Mesenchymal stem cell (in vitro differentiated cells and primary cell): ENCODE measurements at places on chromosomes 3 and 15.

- DNase-seq = no peak
- H3K27ac ChIP-seq = no peak overlapping the region
Measured at GRCh38 chr15:85011160-85011571, 29.5 kb downstream of the PDE8A start.

DNA sequence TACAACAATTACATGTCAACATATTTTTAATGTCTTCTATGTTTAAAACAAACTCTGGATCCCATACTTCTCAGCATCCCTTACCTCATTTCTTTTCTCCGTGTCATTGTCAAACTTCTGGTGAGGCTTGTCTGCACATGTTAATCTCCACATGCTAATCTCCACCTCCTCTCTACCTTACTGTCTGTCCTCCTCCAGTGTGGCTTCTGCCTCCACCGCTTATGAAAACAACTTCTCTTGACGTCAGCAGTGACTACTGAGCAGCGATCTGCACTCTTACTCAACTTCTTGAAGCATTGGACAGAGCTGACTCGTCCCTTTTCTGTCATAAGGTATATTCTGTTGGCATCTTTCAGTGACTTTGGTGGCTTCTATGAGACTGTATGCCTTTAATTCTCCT is 338.2 kb upstream of the THRB start:
- H3K36me3 ChIP-seq = peaks cover 3% of the 10 kb centered on the region
- no peak overlapping the region for H3K4me3 ChIP-seq
- peaks cover 19% of the 10 kb centered on the region for H3K4me1 ChIP-seq
- peaks cover 32% of the 10 kb centered on the region for H3K27me3 ChIP-seq
- H3K27ac ChIP-seq = no peak overlapping the region
- no peak for DNase-seq

DNA sequence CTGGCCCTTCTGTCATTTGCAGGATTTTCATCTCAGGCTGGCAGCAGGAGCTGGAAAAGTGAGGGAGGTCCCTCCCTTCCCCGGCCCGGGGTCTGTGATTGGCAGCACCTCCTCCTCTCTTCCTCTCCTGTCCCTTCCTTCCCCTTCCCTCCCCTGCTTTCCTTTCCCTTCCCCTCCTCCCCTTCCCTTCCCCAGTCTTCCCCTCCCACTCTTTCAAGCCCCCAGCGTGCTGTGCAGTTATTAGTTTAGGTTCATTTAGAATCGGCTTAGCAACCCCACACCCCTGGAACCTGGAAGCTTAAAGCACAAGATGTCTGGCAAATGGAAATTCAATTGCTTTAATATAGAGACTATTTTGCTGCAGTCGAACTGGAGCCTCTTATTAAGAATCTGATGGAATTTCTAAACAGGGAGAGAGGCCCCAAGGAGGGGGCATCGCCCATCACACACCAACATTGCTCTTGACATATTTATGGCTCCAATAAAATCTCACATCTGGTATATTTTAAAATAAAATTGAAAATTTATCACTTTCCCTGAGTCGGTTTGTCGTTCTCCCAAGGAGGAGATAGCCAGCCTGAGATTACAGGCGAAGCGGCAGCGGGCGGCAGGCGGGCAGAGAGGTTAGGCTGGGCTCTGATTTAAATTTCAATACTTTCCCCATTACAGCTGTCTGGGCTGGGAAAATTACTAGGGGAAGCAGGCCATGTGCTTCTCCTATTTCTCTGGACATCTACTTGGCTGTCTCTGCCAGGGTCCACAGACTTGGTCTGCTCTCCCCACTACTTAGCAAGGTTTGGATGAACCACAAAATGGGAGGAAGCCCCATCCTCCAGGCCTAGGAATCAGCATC is 98.9 kb downstream of the LINGO1 start:
- peaks cover 25% of the 10 kb centered on the region for H3K27me3 ChIP-seq
- no peak overlapping the region for H3K27ac ChIP-seq
- no peak for DNase-seq
- no peaks in the 10 kb centered on the region for H3K36me3 ChIP-seq

GRCh38 chr3:188925376-188925775 is 246.4 kb upstream of the TPRG1 start:
- H3K4me1 ChIP-seq = no peaks in the 10 kb centered on the region
- no peak overlapping the region for H3K27ac ChIP-seq
- no peak for DNase-seq
- no peaks in the 10 kb centered on the region for H3K36me3 ChIP-seq
- H3K4me3 ChIP-seq = no peak overlapping the region

GRCh38 chr3:141243271-141243707 is 11.7 kb downstream of the PXYLP1 start:
- no peak overlapping the region for H3K4me3 ChIP-seq
- no peaks in the 10 kb centered on the region for H3K36me3 ChIP-seq
- H3K27ac ChIP-seq = no peak overlapping the region
- DNase-seq = peak; percentile 37

DNA sequence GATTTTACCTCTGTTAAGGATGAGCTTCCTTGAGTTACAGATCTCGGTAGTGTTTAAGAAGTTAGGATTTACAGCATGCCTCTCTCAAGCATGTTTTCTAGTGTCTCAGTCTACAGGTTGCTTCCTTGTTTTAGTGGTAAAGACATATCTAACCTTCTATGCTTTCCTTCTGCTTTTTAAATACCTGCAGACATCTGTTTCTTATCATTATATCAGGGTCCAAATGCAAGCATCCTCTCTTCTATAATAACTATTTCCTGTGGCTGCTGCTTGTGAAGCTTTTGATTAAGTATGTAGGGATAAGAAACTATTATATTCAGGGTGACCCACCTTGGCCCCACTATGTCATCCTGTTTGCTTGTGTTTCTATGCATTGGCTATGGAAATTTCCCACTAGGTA is 112.2 kb upstream of the LRRFIP2 start:
- no peaks in the 10 kb centered on the region for H3K4me1 ChIP-seq
- no peak for DNase-seq
- H3K4me3 ChIP-seq = no peak overlapping the region
- H3K27ac ChIP-seq = no peak overlapping the region
- no peaks in the 10 kb centered on the region for H3K27me3 ChIP-seq

DNA sequence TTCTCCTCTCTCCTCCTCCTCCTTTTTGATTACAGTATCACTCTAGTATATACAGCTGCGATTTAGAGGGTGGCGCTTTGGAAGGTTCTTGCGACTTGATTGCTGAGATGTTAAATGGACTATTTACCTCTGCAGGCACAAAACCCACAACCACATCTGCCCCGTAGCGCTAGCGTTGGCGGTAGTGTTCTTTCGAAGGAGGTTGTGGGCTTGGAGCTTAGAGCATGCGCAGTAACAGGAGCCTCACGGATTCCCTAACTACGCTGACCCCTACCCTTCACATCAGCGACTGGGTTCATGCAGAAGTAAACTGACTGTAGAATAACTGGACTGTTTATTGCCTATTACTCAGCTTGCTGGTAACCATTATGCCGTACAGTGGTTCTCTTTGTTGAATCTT is 58.0 kb downstream of the CGGBP1 start:
- no peak overlapping the region for H3K27ac ChIP-seq
- H3K4me1 ChIP-seq = no peaks in the 10 kb centered on the region
- DNase-seq = peak; percentile 7
- no peaks in the 10 kb centered on the region for H3K36me3 ChIP-seq
- peak overlapping the region; percentile 76 for H3K4me3 ChIP-seq

DNA sequence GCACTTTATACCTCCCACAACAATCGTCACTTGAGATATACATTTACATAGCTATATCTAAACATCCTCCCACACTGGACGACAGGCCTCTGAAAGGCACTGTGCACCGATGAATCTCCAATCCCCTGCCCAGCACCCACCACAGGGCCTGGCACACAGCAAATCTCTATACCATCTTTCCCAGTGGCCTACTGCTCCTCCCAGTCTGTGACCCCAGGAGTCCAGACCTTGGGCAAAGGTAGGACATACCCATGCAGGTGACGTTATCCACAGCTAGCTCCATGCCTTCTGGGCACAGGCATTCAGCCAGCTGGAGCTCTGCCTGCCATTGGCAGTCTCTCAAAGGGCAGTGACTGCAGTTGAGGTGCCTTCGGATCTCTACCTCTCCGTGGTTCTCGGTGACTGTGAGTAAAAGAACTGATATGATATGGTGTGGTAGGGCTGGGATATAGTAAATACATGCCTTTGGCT is 5.8 kb downstream of the LTK start:
- peaks cover 75% of the 10 kb centered on the region for H3K27me3 ChIP-seq
- H3K27ac ChIP-seq = no peak overlapping the region
- no peaks in the 10 kb centered on the region for H3K36me3 ChIP-seq
- no peak overlapping the region for H3K4me3 ChIP-seq
- H3K4me1 ChIP-seq = peaks cover 19% of the 10 kb centered on the region

GRCh38 chr3:26438325-26438940 is 184.1 kb upstream of the LRRC3B start:
- H3K4me1 ChIP-seq = no peaks in the 10 kb centered on the region
- H3K4me3 ChIP-seq = no peak overlapping the region
- H3K36me3 ChIP-seq = no peaks in the 10 kb centered on the region
- no peaks in the 10 kb centered on the region for H3K27me3 ChIP-seq

DNA sequence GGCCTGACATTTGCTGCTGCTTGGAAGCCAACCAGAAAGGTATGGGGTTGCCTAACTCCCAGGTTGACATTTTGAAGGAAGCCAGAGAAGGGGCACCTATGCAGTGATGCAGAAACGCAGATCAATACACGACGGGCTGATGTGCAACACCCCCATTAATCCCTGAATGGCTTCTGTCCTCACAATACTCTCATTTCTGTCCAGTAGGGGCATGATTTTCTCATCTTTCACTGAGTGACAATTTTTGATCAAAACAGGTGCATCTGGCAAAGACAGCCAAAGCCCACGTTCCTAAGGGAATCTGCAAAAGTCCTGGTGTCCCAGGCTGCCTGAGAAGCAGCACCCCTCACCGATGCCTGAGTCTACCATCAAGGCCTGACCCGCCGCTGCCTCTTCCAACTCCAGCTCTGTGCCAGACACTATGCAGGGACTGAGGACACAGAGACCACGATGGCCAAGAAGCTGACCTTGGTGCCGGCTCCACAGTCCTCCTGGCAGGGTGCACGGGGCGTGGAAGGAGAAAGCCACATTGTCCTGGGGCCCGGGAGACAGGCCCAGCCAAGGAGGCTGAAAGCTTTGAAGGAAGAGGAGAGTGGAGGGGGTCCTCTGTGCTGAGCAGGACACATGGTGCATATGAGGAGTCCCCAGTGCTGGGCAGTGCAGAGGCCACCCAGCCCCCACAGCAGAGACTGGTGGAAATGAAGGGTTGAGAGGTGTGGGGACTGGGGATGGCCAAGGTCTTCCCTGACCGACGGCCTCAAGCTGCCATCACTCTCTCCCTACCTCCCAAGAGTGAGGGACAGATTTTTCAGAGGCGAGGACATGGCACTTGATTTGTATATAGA is 159.6 kb downstream of the NUP210 start:
- no peak overlapping the region for H3K4me3 ChIP-seq
- H3K4me1 ChIP-seq = peaks cover 2% of the 10 kb centered on the region
- peaks cover 11% of the 10 kb centered on the region for H3K27me3 ChIP-seq
- H3K36me3 ChIP-seq = no peaks in the 10 kb centered on the region
- no peak overlapping the region for H3K27ac ChIP-seq

DNA sequence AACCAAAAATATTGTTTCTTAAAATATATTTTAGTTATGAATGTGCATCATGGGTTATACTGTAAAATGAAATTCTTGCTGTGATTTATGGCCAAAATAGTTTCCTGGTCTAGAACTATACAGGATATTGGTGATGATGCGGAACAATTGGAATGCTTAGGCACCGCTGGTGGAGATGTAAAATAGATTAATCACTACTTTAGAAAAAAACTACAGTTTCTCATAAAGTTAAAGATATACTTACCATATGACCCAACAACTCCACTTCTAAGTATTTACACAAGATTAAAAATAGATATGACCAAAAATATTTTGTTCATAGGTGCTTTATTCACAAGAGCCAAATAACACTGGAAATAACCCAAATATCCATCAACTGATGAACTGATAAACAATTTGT is 126.7 kb downstream of the TUSC7 start:
- peak; percentile 59 for DNase-seq
- no peaks in the 10 kb centered on the region for H3K27me3 ChIP-seq
- H3K36me3 ChIP-seq = no peaks in the 10 kb centered on the region
- no peak overlapping the region for H3K4me3 ChIP-seq

GRCh38 chr3:188860147-188860546 is 311.6 kb upstream of the TPRG1 start:
- no peaks in the 10 kb centered on the region for H3K4me1 ChIP-seq
- H3K27me3 ChIP-seq = no peaks in the 10 kb centered on the region
- H3K36me3 ChIP-seq = no peaks in the 10 kb centered on the region
- H3K4me3 ChIP-seq = no peak overlapping the region
- H3K27ac ChIP-seq = no peak overlapping the region

DNA sequence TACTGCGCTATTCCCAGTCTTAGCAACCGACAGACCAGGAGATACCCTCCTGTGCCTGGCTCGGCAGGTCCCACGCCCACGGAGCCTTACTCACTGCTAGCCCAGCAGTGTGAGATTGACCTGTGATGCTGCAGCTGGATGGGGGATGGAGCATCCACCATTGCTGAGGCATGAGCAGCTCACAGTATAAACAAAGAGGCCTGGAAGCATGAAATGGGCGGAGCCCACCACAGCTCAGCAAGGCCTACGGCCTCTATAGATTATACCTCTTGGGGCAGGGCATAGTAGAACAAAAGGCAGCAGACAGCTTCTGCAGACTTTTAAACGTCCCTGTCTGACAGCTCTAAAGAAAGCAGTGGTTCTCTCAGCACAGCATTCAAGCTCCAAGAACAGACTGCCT is 160.3 kb downstream of the ANXA2 start:
- no peak overlapping the region for H3K4me3 ChIP-seq
- no peaks in the 10 kb centered on the region for H3K36me3 ChIP-seq
- H3K27me3 ChIP-seq = peaks cover 25% of the 10 kb centered on the region
- H3K4me1 ChIP-seq = peaks cover 3% of the 10 kb centered on the region
- DNase-seq = peak; percentile 3
- H3K27ac ChIP-seq = no peak overlapping the region

DNA sequence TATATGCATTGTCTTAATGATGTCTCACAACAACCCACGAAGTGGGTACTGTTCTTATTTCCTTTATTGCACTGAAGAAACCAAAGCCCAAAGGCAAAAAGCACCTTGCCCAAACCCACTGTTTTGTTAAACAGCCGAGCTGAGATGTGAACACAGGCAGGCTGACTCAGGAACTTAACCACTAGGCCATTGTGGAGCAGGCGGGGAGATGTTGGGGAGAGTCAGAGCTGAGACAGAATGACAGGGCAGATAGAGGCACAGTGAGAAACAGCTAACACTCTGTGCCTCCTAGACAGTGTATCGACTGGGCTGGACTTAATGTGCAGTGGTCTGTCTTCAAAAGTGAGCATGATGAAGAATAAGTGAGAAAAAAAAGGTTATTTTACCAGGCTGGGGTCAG is 56.5 kb downstream of the RPLP1 start:
- DNase-seq = no peak
- no peaks in the 10 kb centered on the region for H3K36me3 ChIP-seq
- H3K27me3 ChIP-seq = peaks cover 38% of the 10 kb centered on the region
- no peaks in the 10 kb centered on the region for H3K4me1 ChIP-seq
- H3K4me3 ChIP-seq = no peak overlapping the region
- H3K27ac ChIP-seq = no peak overlapping the region

- no peaks in the 10 kb centered on the region for H3K4me1 ChIP-seq
- no peaks in the 10 kb centered on the region for H3K27me3 ChIP-seq
- peaks cover 61% of the 10 kb centered on the region for H3K36me3 ChIP-seq
- H3K27ac ChIP-seq = no peak overlapping the region
Measured at GRCh38 chr15:76258460-76258859, 52.8 kb downstream of the ETFA start.
